A549 treated with RU486 at 1 μM for 4 hours (cell line): ENCODE measurements at places on chromosomes 4 and X. TPM values are rescaled to one million over a fixed set of nuclear protein-coding genes. Genes with fewer than 3 reads are reported as not detected.

The ESX1 gene
- total RNA-seq = 0.08 TPM in 1 of 5 replicates, not detected in the others

The UGT2B15 gene
- 0.09 to 0.13 TPM in 2 of 5 replicates, not detected in the others for total RNA-seq

The SULT1E1 gene
- not detected in 5 replicates for total RNA-seq

The CTAG2 gene
- not detected in 5 replicates for total RNA-seq

The GABRA4 gene
- total RNA-seq = not detected in 5 replicates

The ITIH6 gene
- not detected in 5 replicates for total RNA-seq

The CT45A10 gene
- total RNA-seq = 0.13 to 0.56 TPM (median 0.33 TPM) in 3 of 5 replicates, not detected in the others

The CSAG3 gene
- total RNA-seq = not detected in 5 replicates

The DMRTC1B gene
- total RNA-seq = 0.09 TPM in 1 of 5 replicates, not detected in the others

The HNRNPH2 gene
- 45.5 to 67.1 TPM (median 62.0 TPM) in 5 replicates for total RNA-seq

The LEF1 gene
- total RNA-seq = 0.10 TPM in 1 of 5 replicates, not detected in the others

The LPAR4 gene
- total RNA-seq = not detected in 5 replicates

The ZNF157 gene
- total RNA-seq = not detected in 5 replicates

The DCAF12L2 gene
- 0.08 to 0.25 TPM (median 0.14 TPM) in 4 of 5 replicates, not detected in the other for total RNA-seq

The GYG2 gene
- 3.6 to 5.6 TPM (median 4.3 TPM) in 5 replicates for total RNA-seq

The RS1 gene
- not detected in 5 replicates for total RNA-seq

The KANTR gene
- 0.92 to 1.6 TPM (median 1.3 TPM) in 5 replicates for total RNA-seq
